Esophagus mucosa (tissue), 1 donor: ENCODE measurements at places on chromosomes 2 and 18. TPM values are rescaled to one million over a fixed set of nuclear protein-coding genes. Genes with fewer than 3 reads are reported as not detected.

The OLA1 gene
- total RNA-seq, result 74.7 TPM

The HRH4 gene
- 0.28 TPM for total RNA-seq

The NT5C1B gene
- not detected for total RNA-seq

The FAM228A gene
- total RNA-seq, result not detected

The MC2R gene
- not detected for total RNA-seq

The ZSWIM2 gene
- total RNA-seq, result not detected

The ARHGEF4 gene
- total RNA-seq, result 41.8 TPM

The RFX8 gene
- total RNA-seq, result not detected

The GPC1 gene
- total RNA-seq, result 101 TPM

The PAPOLG gene
- total RNA-seq, result 6.9 TPM

The PSTPIP2 gene
- total RNA-seq, result 4.7 TPM

The SERPINB11 gene
- 7.1 TPM for total RNA-seq

The TDRD15 gene
- total RNA-seq, result not detected

The KLHL14 gene
- 0.16 TPM for total RNA-seq

The SLC5A7 gene
- not detected for total RNA-seq

The UGT1A4 gene
- 0.80 TPM for total RNA-seq

The GKN2 gene
- not detected for total RNA-seq

The LHCGR gene
- not detected for total RNA-seq

The DAPL1 gene
- total RNA-seq, result 179 TPM

The RAB17 gene
- 7.8 TPM for total RNA-seq

The GATA6 gene
- total RNA-seq, result 0.32 TPM

The HES6 gene
- 2.2 TPM for total RNA-seq

The C2orf92 gene
- 1.7 TPM for total RNA-seq

The LNPK gene
- 36.6 TPM for total RNA-seq

The AGPS gene
- 38.1 TPM for total RNA-seq

The STPG4 gene
- total RNA-seq, result 0.16 TPM

The UGGT1 gene
- 33.5 TPM for total RNA-seq

The EPHA4 gene
- 16.9 TPM for total RNA-seq

The CYP27C1 gene
- 1.8 TPM for total RNA-seq

The MATN3 gene
- total RNA-seq, result 0.56 TPM

The ATOH8 gene
- 1.2 TPM for total RNA-seq

The ACAA2 gene
- total RNA-seq, result 27.6 TPM

The RAPGEF4 gene
- 3.3 TPM for total RNA-seq

The SLC11A1 gene
- 3.5 TPM for total RNA-seq

The SFTPB gene
- total RNA-seq, result 0.84 TPM

The TFPI gene
- total RNA-seq, result 9.1 TPM

The THSD7B gene
- total RNA-seq, result 0.88 TPM

The LCT gene
- total RNA-seq, result not detected

The ALK gene
- 0.04 TPM for total RNA-seq

The TEX44 gene
- not detected for total RNA-seq

The TMEM198 gene
- 1.2 TPM for total RNA-seq

The CAPG gene
- 295 TPM for total RNA-seq

The CFAP221 gene
- total RNA-seq, result not detected

The STAT4 gene
- total RNA-seq, result 0.88 TPM

The UGT1A1 gene
- total RNA-seq, result 0.56 TPM

The SLC9A4 gene
- total RNA-seq, result 0.08 TPM

The INHBB gene
- total RNA-seq, result 0.72 TPM

The IL18RAP gene
- total RNA-seq, result 0.64 TPM

The EGR4 gene
- total RNA-seq, result not detected

The HOXD12 gene
- total RNA-seq, result not detected
